Hematopoietic multipotent progenitor cell treated with erythropoietin and hydrocortisone succinate and interleukin-3 and kit ligand, for 8 days (in vitro differentiated cells): ENCODE measurements at places on chromosomes 4 and X.
A peak's percentile ranks its signal among the peaks of the same experiment; 100 is the strongest.

GRCh38 chrX:105220636-105221035 lies at the start of gene TEX13A:
TEX13A (minus strand) TSS chrX:105220694; CDS start chrX:105220397, 297 bp downstream.
- no peak for DNase-seq

DNA sequence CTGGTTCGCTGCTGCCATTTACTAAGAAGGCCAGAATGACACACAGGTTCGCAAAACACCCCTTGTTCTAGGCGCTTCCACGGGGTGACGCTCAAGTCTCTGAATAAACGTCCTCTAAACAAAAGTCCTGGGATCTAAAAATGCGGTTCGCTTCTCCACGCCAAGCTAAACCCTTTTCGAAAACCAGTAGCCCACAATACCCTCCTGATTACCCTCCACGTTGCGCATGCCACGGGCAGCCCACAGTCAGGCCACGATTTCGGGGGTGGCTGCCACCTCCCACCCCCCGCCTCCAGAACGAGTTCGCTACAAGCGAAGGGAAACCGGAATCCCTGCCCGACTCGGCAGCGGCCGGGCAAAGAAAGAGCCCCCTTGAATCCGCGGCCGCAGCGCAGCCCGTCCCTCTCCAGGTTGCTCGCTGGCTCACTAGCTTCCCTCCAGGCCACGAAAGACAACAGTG lies 423 bp downstream of the RPL39 start:
- peak; percentile 54 for DNase-seq

DNA sequence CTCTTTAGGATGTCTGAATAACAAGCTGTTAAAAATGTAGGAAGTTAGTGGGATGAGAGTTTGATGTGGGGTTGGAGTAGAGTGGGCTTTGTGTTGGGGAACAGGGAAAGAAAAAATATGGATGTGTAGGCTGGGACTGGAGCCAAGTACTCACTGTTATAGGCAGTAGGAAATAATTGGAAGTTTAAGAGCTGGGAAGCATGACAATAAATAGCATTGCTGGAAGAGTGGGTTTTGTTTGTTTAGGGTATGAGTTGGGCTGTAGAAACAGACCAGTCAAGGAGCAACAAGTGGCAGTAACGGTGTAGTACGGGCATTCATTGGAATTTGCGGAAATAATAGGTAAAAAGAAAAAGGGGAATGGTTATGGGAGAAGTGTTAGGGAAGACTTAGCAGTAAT lies 81.6 kb downstream of the KDM6A start:
- DNase-seq: no peak

DNA sequence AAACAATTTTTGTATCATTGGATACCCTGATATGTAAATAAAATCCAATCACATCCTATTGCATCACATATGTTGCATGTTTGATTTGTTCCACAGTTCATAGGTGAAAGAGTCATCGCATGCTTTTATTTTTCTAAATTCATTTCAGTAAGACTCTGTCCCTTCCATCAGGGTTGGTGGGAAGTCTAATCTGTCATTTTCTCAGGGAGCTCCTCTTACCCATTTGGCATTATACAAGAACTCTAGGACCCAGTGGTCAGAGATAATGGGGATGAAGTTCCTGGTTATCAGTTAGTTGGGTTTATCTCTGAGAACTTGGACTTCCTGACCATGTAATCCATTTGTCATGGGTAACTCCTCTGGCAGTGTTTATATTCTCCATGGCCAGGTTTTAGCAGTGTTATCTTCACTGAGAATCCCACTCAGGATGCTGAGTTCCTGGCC lies 227.1 kb upstream of the JADE1 start:
- peak; percentile 73 for DNase-seq
